ENCODE measurements at places on chromosomes 11 and 22. TPM values are rescaled to one million over a fixed set of nuclear protein-coding genes. Genes with fewer than 3 reads are reported as not detected.

RASSF10 gene
- 8.6 TPM for total RNA-seq

- DNase-seq, result no peak
Observed at GRCh38 chr11:116035977-116036376, 531.8 kb upstream of the CADM1 start.

ENTHD1 gene
- total RNA-seq, result not detected

DNA sequence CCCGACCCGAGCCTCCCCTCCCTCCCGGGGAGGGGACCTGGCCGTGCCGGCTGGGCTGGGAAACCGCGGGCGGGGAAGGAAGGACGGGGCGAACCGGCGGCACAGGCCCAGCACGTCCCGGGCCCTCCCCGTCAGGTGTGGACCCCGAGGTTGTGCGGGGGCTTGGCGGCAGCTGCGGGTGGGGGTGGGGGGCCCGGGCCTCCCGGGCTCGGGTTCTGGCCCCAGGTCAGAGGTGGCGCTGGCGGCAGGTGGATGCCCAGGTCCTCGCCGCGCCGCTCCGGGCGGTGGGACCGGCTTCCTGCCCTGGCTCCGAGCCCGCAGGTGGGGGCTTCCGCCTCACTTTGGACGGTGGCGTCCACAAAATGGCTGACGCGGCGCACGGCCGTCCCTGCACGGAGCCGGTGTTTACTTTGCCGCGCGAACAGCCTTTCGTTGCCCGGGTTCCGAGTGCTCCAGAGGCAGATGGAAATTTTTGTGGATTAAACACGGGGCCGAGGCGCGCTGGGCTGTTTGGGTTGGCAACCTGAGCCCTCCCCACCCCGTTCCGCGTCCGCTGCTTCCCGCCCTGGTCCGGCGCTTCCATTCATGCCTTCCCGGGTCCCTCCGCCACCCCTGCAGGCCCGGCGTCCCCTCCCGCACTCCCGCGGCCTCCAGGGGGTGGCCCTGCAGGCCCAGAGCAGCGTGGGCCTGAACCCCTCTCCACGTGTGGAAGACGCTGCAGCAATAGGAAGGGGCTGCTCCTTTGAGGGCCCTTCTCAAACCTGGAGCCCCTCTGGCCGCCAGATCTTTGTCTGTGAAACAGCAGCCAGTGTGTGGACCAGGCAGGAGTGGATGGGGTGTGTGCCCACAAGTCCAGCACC lies 92.0 kb upstream of the KCNQ1OT1 start:
- peak; percentile 64 for DNase-seq

DNA sequence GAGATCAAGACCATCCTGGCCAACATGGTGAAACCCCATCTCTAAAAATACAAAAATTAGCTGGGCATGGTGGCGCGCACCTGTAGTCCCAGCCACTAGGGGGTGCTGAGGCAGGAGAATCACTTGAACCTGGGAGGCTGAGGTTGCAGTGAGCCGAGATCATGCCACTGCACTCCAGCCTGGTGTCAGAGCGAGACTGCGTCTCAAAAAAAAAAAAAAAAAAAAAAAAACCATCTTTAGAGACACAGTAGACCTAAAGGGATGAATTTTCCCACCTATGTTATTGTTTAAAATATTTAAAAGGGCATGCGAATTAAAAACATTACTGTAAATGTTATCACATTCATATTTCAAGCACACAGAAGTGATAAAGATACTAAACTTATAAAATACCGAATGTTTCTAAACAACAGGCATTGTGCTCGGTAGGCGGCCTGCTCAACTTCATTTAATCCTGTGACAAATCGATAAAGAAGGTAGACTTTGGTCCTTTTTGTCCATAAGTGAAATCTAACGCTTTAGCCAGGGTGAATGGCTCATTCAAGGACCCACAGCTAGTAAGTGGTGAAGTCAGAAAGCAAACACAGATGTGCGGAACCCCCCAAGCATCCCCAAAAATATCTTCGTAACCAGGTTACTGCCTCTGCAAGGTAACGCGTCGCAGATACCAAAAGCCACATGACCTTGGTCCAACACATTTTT lies 16.1 kb downstream of the NCAPD3 start:
- no peak for DNase-seq

DNA sequence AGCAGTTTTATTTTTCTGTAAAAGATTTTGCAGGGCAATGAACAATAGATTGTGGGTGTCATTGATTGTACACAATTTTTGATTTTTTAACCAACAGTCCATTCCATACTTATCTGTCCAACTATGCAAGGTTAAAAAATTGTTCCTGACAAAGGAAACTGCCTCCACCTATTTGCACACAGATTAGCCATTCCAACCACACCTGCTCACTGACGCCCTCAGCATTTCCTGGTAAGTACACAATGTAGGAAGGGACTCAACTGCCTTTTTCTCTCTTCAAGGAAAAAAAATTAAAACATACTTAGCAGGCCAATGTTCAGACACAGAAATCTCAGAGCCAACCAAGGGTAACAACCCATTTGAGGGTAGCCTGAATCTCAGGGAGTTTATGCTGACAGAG lies 4.3 kb upstream of the FUT4 start:
- DNase-seq, result no peak

NXPE1 gene
- 0.27 TPM for total RNA-seq

- no peak for DNase-seq
Observed at GRCh38 chr11:36446135-36446534, 63.9 kb downstream of the TRAF6 start.

USP35 gene
- 9.7 TPM for total RNA-seq

GRCh38 chr11:92297567-92298553 lies 73.2 kb downstream of the FAT3 start:
- DNase-seq, result no peak

OR51B4 gene
- total RNA-seq, result not detected

DNA sequence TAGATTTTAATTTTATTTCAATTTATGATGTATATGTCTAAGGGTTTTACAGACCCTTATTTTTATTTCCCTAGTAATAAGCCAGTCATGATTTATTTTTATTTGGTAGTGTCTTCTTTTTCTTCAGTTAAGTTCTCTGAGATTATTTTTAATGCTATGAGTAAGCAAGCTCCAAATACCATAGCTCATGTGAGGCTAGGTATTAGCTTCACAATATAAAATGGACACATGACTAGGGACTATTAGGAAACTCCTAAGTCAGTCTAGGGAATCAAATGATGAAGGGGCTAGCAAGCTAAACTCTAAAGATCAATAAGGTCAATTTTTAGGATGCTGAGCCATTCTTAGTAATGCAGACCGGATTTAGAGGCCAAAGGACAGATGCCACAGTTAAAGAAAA lies 45.9 kb downstream of the CKAP5 start:
- no peak for DNase-seq

FAM83F gene
- total RNA-seq, result 37.5 TPM

DNA sequence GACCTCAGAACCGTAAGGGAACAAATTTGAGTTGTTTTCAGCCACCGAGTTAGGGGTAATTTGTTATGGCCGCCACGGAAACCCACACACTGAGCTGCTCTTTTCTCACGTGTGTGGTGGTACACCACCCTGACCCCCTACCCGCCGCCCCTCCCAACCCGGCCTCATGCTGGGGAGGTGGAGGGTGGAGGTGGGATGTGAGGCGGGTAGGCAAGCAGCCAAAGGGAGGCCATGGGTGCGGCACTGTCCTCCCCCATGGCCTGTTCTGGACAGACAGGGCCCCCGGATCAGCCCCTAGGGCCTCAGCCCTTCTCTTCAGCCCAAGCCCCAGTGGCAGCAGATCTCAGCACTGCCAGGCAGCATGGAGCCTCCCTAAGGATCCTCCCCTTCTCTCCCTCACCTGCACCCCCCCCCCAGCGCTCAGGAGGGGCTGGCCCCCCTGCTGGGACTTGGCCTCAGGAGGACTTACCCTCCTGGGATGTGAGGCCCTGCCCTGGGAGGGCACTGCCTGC lies 7.9 kb downstream of the PRR5 start:
- DNase-seq, result no peak

DNA sequence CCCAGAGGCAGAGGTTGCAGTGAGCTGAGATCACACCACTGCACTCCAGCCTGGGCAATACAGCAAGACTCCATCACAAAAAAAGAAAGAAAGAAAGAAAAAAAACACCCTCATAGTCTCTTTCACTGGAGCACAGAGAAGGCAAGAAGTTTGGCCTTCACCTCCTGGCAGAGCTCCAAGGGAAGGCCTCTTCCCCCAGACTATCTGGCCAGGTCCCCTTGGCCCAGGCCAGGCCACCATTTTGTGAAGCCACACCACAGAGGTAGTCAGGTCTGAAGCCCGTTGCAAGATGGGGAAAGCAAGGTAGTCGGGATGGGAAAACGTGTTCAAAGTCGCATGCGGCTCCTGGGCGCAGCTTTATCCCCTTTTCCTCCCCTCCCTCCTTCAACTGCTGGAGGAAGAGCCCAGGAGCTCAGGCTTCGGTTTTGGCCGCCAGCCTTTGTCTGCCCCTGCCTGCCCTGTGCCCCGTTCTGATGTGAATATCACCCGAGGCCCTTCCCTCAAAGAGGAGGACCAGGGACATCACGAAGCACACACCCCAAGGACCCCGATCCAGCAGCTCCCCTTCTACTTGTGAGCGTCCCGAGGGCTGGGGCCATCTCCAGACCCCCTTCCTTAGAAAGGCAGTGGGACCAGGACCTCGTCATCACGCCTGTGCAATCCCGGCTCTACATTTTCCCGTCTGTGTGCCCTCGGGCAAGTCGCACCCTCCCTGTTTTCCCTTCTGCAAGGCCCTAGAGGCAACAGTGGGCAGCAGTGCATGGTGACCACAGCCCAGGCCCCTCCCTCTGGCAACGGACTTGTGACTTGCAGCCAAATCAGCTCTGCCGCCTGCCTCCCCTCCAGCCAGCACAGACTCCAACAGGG lies 17.7 kb downstream of the CABP7 start:
- no peak for DNase-seq

- DNase-seq, result no peak
Observed at GRCh38 chr11:46827995-46828394, 18.1 kb downstream of the CKAP5 start.

Data from type B pancreatic cell (in vitro differentiated cells).